ENCODE measurements at places on chromosomes 3 and 15. TPM values are rescaled to one million over a fixed set of nuclear protein-coding genes. Genes with fewer than 3 reads are reported as not detected.

DNA sequence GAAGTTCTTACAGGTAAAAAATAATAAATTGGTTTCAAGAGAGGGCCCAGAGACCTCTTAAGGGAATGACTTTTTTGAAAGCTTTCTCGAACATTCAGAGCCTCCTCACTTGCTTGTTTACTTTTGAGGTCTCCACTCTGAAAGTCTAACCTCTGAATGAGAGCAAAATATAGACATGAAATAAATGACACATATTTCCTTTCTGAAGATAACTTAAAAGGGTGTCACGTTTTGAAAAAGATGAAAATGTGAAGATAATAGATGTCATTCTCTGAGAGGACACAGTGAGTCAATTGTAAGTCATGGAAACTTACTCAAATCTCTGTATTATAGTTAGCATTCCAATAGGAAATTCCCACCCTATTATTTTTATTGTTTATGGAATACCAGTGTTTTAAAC lies 44.6 kb downstream of the HACD2 start:
- no peak for DNase-seq
- 0 out of 2 replicates have a peak, but pooled peaks cover 4% of the 10 kb centered on the region for H3K36me3 ChIP-seq
- H3K27ac ChIP-seq = peak overlapping the region; percentile 58
- H3K4me3 ChIP-seq = peak overlapping the region; percentile 2
- H3K4me1 ChIP-seq = peaks cover 25% of the 10 kb centered on the region

GRCh38 chr15:70806992-70807712 lies 43.8 kb upstream of the UACA start:
- H3K4me1 ChIP-seq = peaks cover 75% of the 10 kb centered on the region
- H3K27ac ChIP-seq = peak overlapping the region; percentile 48
- DNase-seq = no peak
- peaks cover 6% of the 10 kb centered on the region for H3K36me3 ChIP-seq
- no peak overlapping the region for H3K4me3 ChIP-seq

DNA sequence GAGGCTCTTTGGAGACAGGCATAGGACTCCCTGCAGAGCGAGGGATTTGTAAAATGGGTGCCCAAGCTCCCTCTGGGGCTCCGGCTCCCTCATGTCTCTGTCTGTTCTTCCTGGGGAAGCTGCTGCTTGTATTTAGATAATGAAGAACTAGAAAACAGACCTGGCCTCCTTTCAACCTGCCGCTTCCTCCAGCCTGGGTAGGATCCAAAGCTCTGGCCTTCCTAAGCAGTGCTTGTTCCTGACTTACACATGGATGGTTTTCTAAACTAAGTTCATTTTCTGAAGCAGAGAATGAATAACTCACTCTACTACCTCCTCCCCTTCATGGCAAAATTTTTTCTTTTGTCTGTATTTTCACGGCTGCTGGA lies 36.9 kb upstream of the MYZAP start:
- H3K36me3 ChIP-seq = no peaks in the 10 kb centered on the region
- H3K4me1 ChIP-seq = peaks cover 48% of the 10 kb centered on the region
- DNase-seq = no peak
- no peaks in the 10 kb centered on the region for H3K27me3 ChIP-seq

- no peak overlapping the region for H3K27ac ChIP-seq
- DNase-seq = no peak
- peaks cover 44% of the 10 kb centered on the region for H3K4me1 ChIP-seq
- H3K36me3 ChIP-seq = peaks cover 10% of the 10 kb centered on the region
These were observed 230.8 kb downstream of the RBMS3 start for GRCh38 chr3:29511701-29512100.

DNA sequence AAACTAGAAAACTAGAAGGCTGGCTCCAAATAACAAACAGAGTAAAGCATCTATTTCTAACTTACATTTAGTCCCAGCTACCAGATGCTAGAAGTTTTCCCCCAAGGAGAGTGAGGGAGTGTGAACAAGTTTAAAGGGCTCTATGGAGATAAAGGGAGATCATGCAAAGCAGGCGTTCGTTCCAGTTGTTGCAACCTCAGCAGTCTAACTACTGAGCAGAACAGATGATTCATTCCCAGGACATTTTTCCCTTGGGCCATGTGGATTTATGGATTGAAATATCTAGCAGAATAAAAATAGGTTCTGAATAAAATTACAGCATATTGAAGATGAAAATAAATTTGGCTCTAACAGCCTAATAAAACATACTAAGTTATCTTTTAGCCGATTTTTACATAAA lies 154.8 kb upstream of the TTC14 start:
- peaks cover 16% of the 10 kb centered on the region for H3K36me3 ChIP-seq
- H3K4me1 ChIP-seq = peaks cover 6% of the 10 kb centered on the region
- H3K27me3 ChIP-seq = no peaks in the 10 kb centered on the region
- peak; percentile 64 for DNase-seq

DNA sequence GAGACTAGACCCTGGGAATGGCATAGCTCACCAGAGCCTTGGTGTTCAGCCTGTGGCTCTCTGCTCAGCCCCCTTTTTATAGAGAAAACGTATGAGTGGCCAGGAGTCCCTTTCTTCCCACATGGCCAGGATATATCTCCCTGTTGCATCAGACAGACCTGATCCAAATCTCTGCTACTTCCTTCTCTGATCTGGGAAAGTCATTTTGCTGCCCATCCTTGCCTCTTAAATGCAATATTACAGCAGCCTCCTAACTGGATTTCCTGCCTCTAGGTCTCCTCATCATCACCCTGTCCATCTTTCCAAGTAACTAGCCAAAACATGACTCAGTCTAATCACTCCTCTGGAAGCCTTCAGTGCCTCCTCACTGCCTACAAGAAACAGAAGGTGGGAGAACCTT lies 42.9 kb downstream of the CTDSPL start:
- H3K4me1 ChIP-seq = peaks cover 46% of the 10 kb centered on the region
- H3K27ac ChIP-seq = peak overlapping the region; percentile 57
- peaks cover 4% of the 10 kb centered on the region for H3K27me3 ChIP-seq
- no peaks in the 10 kb centered on the region for H3K36me3 ChIP-seq
- DNase-seq = peak; percentile 39

DNA sequence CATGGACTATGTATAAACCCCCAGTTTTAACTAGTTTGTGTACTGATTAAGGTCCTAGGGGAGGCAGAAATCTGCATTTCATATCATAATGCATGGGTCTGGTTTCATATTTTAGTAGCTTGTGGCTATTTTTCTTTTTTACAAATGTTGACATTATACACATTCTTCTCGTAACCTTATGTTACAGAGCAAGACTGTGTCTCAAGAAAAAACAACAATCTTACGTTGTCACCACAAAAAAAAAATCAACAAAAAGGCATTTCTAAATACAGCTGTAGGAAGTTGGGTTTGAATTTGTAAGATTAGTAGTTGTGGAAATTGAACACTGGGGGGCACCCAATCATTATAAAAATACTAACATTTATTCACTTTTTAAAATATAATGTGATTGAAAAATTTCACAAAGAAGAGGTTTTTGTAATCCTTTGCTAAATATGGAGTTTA lies 17.9 kb downstream of the SERP1 start:
- no peaks in the 10 kb centered on the region for H3K36me3 ChIP-seq
- DNase-seq = peak; percentile 16
- peak overlapping the region; percentile 38 for H3K27ac ChIP-seq
- no peaks in the 10 kb centered on the region for H3K27me3 ChIP-seq
- no peak overlapping the region for H3K4me3 ChIP-seq

DNA sequence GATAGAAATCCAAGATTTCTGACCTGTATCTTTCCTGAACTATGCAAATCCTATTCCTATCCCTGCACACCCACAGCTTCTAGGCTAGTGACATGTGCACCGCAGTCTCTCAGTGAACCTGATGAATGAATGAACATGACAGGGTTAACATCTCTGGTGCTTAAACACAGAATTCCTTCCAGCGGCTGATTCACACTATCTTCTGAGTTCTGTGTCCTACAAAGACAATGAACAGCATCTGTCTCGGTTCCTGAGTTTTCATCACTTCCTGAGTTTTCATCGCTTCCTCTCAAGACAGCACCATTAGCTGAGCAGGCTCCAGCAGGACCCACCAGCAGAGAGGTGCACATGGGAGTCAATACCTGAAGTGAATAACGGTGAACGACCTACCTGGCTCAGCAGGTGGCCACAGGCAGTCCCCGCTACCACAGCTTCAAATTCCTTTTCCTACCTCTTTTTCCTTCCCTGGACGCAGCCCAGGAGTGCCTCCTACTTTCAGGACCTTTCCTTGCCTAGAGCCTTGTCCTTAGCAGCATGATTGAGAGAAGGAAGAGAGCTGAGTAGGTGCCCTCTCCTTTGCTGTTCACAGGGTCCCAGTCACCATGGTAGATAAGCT lies 113.5 kb downstream of the IGF2BP2 start:
- peak overlapping the region; percentile 69 for H3K4me3 ChIP-seq
- peak overlapping the region; percentile 88 for H3K27ac ChIP-seq
- H3K36me3 ChIP-seq = peaks cover 4% of the 10 kb centered on the region
- H3K27me3 ChIP-seq = no peaks in the 10 kb centered on the region
- peaks cover 73% of the 10 kb centered on the region for H3K4me1 ChIP-seq

DNA sequence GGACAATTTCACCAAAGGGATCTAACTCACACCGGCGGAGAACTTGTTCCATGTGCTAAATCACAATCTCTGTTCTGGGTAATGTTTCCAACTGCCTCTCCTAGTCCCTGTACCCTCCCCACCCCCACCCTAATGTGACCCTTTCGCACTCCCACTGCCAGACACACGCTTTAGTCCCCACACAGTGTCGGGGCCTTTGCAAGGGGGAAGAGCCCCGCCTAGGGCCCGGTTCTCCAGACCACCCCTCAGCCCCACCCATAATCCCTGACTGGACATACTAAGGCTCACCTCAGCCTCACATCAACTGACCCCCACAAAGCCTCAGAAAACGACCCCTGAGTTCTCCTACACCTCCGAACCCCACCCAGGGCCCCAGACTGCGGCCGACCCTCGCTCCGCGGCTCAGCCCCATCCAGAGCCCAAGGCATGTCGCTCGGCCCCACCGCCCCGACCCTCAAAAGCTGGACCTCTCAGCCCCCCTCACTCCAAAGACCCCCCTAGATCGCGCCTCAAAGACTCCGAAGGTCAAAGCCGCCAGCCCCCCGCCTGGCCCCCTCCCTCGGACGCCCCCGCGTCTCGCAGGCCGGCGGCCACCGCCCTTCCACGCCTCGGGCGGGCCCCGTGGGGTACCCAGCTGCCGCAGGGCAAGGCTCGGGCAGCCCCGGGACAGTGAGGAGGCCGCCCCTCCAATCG lies 72.0 kb upstream of the MAP4 start:
- peaks cover 23% of the 10 kb centered on the region for H3K36me3 ChIP-seq
- peak overlapping the region; percentile 98 for H3K4me3 ChIP-seq
- peaks cover 44% of the 10 kb centered on the region for H3K4me1 ChIP-seq
- peaks cover 6% of the 10 kb centered on the region for H3K27me3 ChIP-seq
- H3K27ac ChIP-seq = peak overlapping the region; percentile 100
- no peak for DNase-seq

GRCh38 chr3:87761341-87761740 lies 297.5 kb downstream of the CGGBP1 start:
- 0 out of 2 replicates have a peak, but pooled peaks cover 5% of the 10 kb centered on the region for H3K27me3 ChIP-seq
- H3K4me1 ChIP-seq = no peaks in the 10 kb centered on the region
- H3K36me3 ChIP-seq = no peaks in the 10 kb centered on the region
- no peak overlapping the region for H3K4me3 ChIP-seq
- H3K27ac ChIP-seq = no peak overlapping the region

DNA sequence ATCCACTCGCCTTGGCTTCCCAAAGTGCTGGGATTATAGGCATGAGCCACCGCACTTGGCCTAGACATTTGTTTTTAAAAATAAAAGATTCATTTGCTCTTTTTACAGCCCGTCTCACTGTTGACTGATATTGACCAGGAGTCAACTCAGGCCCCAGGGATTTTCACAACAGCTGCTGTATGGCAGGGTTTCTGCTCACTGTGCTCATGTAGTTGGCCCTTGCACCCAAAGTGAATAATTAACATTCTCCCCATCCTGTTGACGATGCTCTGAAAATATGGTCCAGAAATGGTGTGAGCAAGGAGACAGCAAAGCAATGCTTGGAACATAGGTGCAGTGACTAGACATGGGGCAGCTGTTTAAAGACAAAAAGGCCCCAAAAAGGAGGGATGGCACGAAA lies 2.9 kb upstream of the CCR5 start:
- peaks cover 43% of the 10 kb centered on the region for H3K27me3 ChIP-seq
- H3K4me1 ChIP-seq = no peaks in the 10 kb centered on the region
- H3K36me3 ChIP-seq = no peaks in the 10 kb centered on the region
- no peak overlapping the region for H3K4me3 ChIP-seq
- H3K27ac ChIP-seq = no peak overlapping the region

DNA sequence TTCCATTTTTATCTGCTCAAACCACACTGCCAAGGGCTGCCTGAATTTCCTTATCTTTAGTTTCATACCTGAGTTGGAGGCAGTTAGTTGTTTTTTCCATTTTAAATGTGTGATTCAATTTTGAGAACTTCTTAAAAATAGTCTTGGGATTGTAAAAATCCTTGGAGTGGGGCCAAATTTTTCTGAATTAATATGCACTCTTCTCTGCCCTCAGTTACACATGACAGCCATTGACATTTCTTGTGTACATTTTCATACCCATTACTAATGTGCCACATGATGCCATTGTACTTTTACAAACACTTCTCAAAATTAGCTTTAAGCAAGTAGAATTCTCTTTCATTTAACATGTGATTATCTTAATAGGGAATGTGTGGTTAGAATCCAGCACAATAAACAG lies 141.7 kb downstream of the C3orf38 start:
- H3K36me3 ChIP-seq = no peaks in the 10 kb centered on the region
- DNase-seq = no peak
- H3K4me1 ChIP-seq = no peaks in the 10 kb centered on the region
- no peak overlapping the region for H3K4me3 ChIP-seq

DNA sequence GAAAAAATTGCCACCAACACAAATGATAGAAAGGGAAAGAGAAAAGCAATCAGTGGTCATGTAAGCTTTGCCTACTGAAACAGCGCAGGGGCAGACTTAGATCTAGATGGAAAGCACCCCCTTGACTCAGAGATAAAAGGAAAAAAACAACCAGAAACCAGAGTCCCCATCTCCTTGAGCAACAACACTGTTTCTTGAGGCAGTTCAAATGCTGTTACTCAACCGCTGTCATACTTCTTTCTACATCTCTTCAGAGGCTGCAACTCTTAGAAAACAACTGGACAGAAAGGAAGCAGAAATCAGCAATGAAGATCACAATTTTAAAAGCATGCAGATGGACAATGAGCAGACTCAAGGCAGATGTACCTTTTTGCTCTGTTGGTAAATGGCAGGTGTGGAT lies 36.5 kb downstream of the FSIP1 start:
- no peak overlapping the region for H3K4me3 ChIP-seq
- H3K36me3 ChIP-seq = peaks cover under 1% of the 10 kb centered on the region
- H3K4me1 ChIP-seq = peaks cover 60% of the 10 kb centered on the region

DNA sequence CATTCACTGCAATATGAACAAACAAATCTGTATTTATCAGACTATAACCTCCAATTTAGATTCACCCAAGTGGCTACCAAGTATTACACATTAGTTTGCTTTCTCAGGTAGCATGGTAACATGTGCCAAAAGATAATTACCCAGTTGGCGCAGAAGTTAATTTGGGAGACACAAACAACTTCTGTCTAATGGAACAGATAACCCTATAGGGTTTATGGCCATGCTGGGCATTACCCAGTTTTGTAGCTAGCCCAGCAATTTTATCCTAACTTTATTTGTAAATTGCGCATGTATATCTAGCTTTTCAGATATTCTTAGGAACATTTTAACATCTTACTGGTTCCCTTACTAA lies 780 bp downstream of the RPL22L1 start:
- H3K4me1 ChIP-seq = peaks cover 11% of the 10 kb centered on the region
- no peak for DNase-seq
- peak overlapping the region; percentile 99 for H3K4me3 ChIP-seq
- peaks cover 34% of the 10 kb centered on the region for H3K36me3 ChIP-seq
- H3K27me3 ChIP-seq = peaks cover 9% of the 10 kb centered on the region
- peak overlapping the region; percentile 99 for H3K27ac ChIP-seq

The PLCB2 gene
- 1.5 TPM for total RNA-seq

GRCh38 chr15:66730168-66731021 lies 28.4 kb downstream of the SMAD6 start:
- H3K36me3 ChIP-seq = peaks cover 16% of the 10 kb centered on the region
- DNase-seq = peak; percentile 73
- peaks cover 1% of the 10 kb centered on the region for H3K27me3 ChIP-seq
- peak overlapping the region; percentile 92 for H3K27ac ChIP-seq
- peaks cover 59% of the 10 kb centered on the region for H3K4me1 ChIP-seq

The AHSG gene
- total RNA-seq = not detected
